ENCODE measurements at places on chromosomes 12 and 14.

DNA sequence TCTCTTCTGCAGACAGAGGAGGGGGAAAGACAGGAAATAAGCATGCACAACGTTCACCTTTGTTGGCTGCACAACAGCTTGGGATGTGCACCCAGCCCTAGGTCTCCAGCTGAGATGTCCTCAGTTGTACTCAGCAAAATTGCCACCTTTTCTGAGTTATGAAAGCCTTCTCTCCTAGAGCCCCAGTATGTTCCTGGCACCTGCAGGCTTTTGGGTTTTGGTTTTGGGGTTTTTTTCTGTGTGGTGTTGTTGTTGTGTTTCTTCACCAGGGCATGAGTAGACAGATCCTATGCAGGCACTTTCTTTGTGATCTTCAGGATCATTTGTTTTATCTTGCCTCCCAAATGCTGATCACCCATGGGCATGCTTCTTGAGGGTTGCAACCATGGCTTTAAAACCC is 463.4 kb downstream of the DPF3 start:
- DNase-seq, result no peak

DNA sequence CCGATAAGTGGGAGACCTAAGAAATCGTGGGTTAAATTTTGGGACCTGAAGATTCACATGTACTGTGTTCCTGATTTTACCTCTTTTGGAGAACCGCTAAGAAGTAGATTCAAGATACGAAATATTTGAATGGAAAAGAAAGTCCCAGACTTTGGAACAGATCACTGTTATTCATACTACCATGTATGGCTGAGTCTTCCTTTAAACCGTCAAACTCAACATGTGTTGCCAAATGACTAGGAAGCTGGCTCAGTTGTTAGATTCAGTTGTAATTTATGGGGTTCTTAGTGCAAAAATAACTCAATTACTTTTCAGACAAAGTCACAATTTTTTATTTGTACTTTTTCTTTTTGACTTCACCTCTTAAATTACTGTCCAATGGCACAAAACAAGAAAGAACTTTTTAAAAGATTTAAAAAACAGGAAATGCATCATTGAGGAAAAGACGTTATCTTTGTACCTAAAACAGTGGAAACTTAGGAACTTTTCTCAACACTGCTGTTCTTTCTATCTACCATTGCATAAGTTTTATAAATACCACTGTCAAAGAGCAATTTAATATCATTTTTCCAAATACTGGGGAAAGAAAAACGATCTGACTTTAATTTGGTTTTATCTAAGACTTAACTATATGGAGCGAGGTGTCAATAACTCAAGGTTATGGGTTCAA is 15.7 kb downstream of the RERG start:
- DNase-seq, result no peak

DNA sequence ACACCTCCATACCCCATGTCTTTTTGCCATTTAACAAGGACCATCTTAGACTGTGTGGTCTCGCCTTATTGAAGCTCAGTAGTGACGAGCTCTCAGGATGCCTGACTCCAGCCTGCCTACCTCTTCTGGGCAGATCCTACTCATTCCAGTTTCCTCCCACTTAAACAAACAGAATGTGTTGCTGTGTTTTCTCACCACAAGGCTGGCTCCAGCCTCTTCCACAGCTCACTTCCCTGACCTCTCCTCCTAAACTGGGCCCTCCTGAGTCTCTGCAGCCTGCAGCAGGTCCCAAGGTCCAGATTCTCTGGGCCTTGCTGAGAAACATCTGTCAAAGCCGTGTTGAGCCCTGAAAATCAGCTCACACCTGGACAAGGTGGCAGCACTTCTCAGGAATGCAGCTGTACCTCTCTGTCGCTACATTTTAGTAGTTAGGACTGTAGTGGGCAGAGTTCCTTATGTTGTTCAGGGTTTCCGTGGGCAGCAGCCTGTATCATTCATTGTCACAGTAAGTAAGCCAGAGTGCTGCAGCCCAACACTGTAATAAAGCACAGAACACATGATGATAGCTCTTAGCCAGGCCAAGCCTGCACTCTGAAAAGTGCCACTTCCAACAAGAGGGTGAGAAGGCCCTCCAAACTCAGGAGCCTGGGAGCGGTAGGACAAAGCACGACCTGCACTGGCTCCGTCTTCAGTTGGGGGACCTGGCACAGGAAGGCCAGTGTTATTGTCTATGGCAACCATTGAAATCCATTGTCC is 68.5 kb downstream of the NKX2-1 start:
- no peak for DNase-seq

DNA sequence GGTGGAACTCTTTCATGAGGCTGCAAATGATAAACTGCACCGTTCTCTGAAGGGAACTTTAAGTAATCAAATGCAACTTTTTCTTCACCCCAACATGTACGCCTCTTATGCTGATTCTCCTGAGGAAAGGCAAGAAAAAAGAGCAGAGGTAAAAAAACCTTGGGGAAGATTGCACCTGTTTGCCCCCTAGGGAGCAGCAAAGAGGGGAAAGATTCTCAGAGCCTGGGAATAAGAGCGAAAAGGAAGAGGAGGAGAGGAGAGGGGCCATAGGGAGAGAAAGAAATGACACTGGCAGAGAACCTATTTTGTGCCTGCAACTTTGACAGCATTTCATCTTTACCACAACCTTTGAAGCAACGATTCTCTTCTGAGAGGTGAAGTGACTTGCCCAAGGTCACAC is 254.6 kb downstream of the KSR2 start:
- no peak for DNase-seq

DNA sequence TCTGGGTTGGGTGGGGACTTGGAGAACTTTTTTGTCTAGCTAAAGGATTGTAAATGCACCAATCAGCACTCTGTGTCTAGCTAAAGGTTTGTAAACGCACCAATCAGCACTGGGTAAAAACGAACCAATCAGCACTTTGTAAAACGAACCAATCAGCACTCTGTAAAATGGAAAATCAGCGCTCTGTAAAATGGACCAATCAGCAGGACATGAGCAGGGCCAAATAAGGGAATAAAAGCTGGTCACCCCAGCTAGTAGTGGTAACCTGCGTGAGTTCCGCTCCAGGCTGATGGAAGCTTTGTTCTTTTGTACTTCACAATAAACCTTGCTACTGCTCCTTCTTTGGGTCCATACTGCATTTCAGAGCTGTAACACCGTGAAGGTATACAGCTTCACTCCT is 1.7 kb upstream of the ACOT2 start:
- DNase-seq, result no peak

DNA sequence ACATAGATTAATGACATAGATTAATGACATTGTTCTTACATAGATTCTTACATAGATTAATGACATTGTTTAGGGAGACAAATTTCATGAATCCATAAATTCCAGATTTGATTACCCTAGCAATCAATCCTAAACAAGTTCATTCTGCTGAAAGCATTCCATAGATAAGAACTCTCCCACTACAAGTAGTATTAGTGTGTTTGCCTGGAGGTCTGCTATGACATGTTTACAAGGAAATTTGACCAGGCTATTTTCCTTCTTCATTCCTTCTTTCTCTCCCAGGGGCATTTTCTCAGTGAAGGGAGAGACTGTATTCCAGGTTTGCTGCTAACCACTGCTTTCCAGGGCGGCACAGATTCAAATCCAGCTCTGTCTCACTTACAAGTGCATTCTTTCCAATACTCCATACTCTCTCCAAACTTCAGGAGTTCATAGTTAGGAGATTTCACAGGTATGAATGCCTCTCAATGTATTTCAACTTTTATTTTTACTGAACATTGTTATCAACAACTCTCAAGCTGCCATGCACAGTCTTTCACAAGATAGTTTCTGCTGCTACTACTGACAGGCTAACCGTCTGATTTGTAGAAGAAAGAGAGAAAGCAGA is 134.5 kb downstream of the SLC38A1 start:
- no peak for DNase-seq

DNA sequence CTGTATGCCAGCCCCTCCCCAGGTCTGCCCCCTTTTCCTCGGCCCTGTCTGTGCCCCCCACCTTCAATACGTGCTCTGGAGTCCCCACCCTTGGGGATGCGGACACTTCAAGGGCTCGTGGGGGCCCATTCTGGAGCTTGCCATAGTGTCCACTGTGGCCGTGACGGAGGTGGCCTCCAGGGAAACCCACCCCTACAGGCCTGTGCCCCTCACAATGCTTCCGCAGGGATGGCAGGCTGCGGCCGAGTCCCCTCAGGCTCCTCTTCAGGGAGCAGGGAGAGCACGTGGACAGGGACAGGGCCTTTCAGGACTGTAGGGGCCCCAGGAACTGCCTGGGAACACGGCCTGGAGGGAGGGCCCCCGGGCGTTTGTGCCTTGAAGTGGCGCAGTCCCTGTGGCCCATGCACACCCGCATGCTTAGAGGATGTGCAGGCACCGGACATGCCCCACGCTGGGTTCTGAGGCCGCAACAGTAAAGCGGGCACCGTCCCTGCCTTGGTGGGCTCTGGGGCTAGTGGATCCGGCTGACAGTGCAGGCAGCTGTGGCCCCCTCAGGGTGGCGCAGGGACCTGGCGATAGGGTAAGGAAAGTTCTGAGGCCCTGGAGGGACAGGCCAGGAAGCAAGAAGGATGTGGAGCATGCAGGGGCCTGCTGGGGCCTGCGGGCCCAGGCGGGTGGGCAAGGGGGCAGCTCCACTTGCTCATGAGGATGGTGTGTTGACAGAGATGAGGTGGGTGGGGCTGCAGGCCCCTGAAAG is 209.0 kb upstream of the RTL1 start:
- no peak for DNase-seq

GRCh38 chr12:5396541-5396940 is 35.4 kb upstream of the NTF3 start:
- DNase-seq, result no peak

GRCh38 chr12:122232691-122233090 is 6.8 kb upstream of the DIABLO start:
- no peak for DNase-seq

DNA sequence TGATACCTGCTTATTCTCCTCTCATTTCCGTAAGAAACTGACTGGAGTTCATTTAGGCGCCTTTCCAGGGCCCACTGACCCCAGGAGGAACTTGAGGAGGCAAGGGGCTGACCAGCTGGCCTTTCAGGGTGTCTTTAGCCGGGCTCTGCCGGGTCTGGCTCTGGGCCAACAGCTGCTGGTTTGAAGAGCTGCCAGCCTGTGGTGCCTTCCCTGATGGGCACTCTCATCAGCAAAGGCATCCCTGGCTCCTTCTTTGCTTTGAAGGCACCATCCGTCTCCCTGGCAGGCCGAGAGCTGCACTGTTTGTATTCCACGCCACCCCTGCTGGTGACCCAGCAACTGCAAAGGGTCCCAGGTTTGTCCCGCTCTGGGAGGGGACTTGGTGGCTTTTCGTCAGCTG is 42.0 kb downstream of the IQSEC3 start:
- DNase-seq, result no peak

GRCh38 chr12:64633940-64634337 is 23.6 kb downstream of the RASSF3 start:
- DNase-seq, result no peak

DNA sequence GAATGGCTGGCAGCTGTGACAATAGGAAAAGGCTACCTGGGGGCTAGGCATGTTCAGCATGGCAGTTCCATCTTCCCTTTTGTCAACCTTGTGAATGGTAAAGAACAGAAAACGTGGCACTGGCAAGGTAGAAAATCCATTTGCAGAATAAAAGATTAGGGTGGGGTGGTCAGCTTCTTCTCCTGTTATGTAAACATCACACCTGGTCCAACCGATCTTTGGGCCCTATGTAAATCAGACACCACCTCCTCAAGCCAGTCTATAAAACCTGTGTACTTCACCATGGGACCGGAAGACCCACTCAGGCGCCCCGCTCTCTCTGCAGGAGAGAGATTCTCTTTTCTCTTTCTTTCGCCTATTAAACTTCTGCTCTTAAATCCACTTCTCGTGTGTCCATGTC is 19.6 kb upstream of the TMEM30B start:
- no peak for DNase-seq

GRCh38 chr12:123388177-123388950 is 4.4 kb downstream of the KMT5A start:
- DNase-seq, result peak; percentile 51

DNA sequence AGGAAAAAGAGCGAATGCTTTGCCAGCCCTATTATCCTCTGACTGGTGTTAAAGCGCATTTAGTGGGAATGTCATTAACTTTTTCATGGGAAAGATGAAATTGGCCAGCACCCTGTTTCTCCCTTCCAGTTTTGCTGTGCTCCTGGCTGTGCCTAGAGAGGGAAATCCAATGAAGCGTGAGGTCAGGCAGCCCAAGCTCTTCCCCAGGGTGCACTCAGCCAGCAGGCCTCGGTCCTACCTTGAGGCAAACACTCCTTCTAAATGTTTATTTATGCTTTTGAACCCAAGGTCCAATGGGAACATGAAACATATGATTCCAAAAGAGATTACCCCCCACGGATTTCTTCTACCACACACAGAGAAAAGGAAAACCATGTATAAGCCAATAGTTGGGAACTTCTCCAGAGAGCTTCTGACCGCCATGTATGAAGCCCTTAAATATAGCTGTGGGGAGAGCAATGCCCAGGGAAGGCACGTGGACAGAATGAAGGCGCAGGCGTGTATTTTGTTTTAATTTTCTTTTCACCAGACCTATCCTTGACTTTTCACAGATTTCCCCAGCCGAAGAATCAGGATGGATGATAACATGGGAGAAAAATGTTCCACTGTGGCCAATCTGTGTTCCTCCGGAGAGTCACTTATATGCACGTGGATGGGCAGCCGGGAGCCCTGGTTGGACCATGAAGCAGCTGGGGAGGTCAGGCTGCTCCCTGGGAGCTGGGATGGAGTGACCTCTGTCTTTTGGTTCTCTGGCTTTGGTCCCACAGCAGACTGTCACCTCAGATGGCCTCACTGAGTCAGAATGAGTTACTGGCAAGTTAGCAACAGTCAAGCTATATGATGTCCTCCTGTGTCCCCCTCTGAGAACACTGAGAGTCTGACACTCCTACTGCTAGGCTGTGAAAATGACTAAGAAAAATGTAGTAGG is 37.3 kb downstream of the GPR135 start:
- no peak for DNase-seq

DNA sequence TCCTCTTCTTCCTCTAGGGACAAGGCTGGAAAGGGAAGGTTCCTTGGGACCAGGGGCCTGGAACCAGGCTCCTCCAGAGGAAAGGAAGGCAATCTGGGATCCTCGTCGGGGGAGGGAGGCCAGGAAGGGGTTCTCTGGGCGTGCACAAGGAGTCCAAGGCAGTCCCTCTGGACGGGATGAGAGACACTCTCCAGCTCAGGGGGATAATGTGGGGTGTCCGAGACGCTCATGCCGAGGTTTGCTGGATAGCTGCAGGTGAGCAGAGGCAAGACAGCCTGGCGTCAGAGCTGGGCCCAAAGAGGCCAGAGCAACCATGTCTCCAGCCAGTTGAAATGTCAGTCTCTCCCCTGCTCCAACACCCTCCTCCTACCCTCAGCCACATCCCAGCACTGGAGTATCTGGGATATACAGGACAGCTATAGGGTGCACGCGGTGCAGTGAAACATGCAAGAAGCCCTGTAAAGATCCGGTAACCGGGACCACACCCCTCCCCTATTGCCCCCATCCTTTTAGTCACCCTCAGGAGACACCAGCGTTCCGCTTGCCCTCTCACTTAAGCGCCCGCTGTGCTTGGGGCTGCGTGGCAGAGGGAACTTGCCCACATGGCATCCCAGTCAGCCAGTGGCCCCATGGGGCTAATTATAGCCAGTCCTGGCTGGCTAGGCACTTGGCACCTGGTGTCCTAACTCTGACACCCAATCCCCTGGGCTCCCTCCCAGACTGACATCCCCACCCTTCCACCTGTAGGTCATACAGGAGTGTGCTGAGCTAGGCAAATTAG is at the start of gene KLHL33:
Gene KLHL33 (minus strand): TSS at position 585 of the 781 bp plus-strand sequence. CDS start 355 bp downstream, at position 230.
- no peak for DNase-seq
